ENCODE measurements at places on chromosomes 5 and 9. TPM values are rescaled to one million over a fixed set of nuclear protein-coding genes. Genes with fewer than 3 reads are reported as not detected.

The NPM1 gene
- total RNA-seq = 1,157 TPM

The TOMM5 gene
- 77.2 TPM for total RNA-seq

The PNPLA7 gene
- 7.2 TPM for total RNA-seq

The SPINK5 gene
- total RNA-seq = 4.1 TPM

DNA sequence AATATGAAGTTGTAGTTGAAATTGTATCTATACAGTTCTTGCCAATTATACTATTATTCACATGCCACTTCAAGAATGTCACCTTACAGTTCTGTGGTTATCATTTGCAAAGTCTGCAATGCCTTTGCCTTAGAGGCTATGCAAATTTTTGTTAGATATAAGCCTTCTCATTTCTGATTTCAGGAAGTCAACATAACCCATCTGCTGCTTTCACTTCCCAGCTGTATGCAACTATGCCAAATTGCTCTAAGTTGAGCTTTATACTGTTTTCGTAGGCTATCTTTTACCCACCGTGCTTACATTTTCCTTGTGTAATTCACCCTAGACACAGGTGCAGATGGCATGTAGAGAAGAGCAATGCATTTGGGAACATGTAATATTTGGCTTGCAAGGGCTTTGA lies 1083.0 kb downstream of the CDH9 start:
- H3K27ac ChIP-seq = no peak overlapping the region
- no peak for DNase-seq
- H3K4me3 ChIP-seq = no peak overlapping the region

DNA sequence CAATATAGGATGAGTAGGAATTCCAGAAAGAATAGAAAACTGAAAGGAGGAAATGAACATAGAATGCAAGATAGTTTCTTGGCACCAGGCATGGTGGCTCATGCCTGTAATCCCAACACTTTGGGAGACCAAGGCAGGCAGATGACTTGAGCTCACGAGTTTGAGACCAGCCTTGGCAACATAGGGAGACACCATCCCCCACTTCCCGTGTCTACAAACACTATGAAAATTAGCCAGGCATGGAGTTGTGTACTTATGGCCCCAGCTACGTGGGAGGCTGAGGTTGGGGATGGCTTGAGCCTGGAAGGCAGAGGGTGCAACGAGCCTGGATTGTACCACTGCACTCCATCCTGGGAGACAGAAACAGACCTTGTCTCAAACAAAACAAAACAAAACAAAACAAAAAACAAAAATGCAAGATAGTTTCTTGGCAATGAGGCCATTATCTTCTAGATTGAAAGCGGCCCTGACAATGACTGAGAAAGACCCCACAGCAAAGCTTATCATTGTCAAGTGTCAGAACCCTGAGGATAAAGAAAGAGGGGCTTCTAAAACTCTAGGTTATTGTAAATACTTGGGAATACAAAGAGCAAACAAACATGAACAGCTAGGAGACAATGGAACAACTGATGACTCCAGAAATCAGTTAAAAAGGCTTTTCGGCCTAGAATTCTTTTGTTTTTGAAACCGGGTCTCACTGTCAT lies 9.2 kb downstream of the SQSTM1 start:
- no peak for DNase-seq
- H3K4me3 ChIP-seq = no peak overlapping the region
- no peaks in the 10 kb centered on the region for H3K27me3 ChIP-seq
- H3K4me1 ChIP-seq = peaks cover 18% of the 10 kb centered on the region
- peak overlapping the region; percentile 3 for H3K27ac ChIP-seq
- H3K36me3 ChIP-seq = peaks cover 74% of the 10 kb centered on the region

GRCh38 chr5:89452081-89452480 lies 569.1 kb upstream of the MEF2C start:
- no peak overlapping the region for H3K4me3 ChIP-seq
- H3K27ac ChIP-seq = no peak overlapping the region
- no peak for DNase-seq
- H3K36me3 ChIP-seq = no peaks in the 10 kb centered on the region

- H3K27ac ChIP-seq = no peak overlapping the region
- no peaks in the 10 kb centered on the region for H3K27me3 ChIP-seq
- H3K4me3 ChIP-seq = no peak overlapping the region
- peaks cover 15% of the 10 kb centered on the region for H3K4me1 ChIP-seq
- no peaks in the 10 kb centered on the region for H3K36me3 ChIP-seq
Observed at GRCh38 chr9:69207503-69207902, 33.4 kb downstream of the TJP2 start.
